Activated naive CD4-positive, alpha-beta T cell treated with anti-CD3 and anti-CD28 coated beads for 36 hours (primary cell): ENCODE measurements at places on chromosomes 12 and 14.

GRCh38 chr12:25332143-25332542 lies 81.4 kb upstream of the KRAS start:
- DNase-seq, result peak; percentile 39

DNA sequence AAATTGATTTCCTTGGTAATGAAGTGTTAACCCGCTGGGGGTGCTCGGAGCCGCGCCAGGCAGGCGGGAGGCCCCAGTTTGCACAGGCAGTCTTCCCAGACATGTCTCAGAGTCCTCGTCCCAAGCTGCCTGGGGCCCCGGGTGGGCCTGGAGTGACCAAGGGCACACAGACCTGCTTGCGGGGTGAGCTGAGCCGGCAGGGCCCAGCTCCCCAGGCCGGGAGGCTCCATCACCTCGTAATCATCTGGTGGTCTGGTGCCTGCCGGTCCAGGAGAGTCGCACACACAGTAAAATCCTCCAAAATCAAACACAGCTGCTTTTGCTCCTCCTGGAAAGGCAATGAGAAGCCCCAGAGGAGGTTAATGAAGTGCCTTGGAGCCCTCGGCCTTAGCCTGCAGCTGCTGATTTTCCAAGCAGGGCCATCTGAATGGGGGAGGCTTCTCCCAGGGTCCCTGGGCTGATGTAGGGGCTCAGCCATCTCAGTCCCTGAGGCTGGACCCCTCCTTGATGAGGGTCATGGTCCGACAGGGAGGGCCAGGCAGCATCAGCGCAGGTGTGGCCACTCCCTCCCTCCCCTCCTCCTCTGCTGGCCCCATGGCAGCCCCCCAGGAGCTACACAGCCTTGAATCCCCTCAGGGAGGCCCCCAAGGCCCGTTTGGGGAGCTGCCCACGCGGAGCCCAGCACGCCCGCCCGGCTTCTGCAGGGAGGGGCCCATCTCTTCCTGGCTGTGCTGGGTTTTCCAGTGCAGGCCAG lies 39.4 kb upstream of the FBRSL1 start:
- no peak for DNase-seq

GRCh38 chr14:65012353-65012752 lies 25.7 kb downstream of the FNTB start:
- no peak for DNase-seq

- DNase-seq, result no peak
These were observed 18.7 kb upstream of the POP5 start for GRCh38 chr12:120599672-120600552.

- DNase-seq, result no peak
These were observed 145.2 kb downstream of the PRIMA1 start for GRCh38 chr14:93643127-93643526.

GRCh38 chr12:76871082-76871481 lies 7.7 kb downstream of the CSRP2 start:
- DNase-seq, result no peak
